ENCODE measurements at places on chromosomes 2 and 18.
A peak's percentile ranks its signal among the peaks of the same experiment; 100 is the strongest.

GRCh38 chr2:79511320-79511951 lies 1.4 kb upstream of the CTNNA2 start:
- DNase-seq: no peak

DNA sequence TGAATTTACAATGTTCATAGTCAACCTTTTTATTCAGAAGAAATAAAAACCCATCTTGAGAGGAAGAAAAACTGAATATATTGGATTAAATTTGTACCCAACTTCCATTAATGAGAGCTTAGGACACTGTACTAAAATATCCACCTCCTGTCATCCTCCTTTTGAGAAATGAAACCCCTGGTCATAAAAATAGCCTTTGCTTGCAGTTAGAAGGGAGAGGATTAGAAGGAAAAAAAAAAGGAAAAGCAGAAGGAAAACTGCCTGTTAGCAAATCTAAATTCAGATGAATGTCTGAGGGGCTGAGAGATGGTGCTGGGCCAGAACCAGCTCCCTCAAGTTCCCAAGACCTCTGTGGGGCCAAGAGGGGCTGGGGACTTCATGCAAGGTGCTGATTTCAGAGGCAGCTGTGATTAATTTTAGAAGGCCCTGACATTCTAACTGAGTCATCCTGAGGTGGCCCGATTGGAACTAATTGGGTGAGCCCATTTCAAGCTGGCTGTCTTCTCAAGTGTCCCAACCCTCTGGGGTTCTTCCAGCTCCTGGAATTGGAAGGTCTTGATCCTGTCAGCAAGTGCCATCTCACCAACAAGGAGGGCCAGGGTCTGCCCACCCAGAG lies 38.4 kb upstream of the BIN1 start:
- DNase-seq: no peak

GRCh38 chr2:207037896-207038295 lies 98.6 kb downstream of the CPO start:
- no peak for DNase-seq

GRCh38 chr2:71640489-71640888 lies 187.1 kb downstream of the DYSF start:
- DNase-seq: no peak

DNA sequence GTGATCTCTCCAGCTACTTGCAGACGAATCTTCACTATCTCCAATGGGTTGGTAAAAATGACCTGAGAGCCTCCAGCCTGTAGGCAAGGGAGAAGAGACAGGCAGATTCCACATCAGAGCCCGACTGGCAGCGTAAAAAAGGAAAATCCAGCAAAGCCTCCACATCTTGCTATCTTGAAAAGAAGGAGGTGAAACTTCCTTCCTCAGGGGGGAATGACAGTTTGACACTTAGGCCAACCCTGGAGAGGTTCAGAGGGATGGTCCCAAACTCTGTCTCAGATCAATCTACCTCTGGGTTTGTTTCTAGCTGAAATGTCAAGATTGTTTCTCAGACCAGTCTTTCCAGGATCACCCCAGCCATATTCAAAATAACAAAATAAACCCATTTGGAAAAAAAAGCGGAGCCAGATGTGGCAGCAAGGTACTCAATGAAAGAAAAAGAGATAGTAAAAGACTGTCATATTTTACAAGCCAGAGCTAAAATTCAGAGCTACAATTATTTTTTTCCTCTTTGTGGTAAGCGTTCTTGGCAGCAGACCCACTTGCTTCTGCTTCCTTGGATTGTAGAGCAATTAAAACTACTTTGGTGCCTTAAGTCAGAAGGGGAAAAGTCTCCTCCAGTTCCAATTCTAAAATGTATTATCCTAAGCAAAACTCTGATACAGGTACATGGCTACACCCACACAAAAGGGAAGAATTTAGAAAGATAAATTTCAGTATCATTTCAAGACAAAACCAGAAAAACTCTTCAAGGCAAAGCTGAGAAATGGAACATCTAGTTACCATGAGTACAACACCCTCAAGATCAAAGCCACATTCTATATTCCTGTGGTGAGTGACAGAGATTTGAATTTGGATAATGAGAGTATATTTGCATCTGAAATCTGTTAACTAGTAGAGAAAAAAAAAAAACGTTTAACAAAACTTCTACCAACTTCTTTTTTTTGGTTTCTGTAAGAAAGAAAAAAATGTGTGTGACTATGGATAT lies 100.1 kb downstream of the SLC25A12 start:
- DNase-seq: no peak

DNA sequence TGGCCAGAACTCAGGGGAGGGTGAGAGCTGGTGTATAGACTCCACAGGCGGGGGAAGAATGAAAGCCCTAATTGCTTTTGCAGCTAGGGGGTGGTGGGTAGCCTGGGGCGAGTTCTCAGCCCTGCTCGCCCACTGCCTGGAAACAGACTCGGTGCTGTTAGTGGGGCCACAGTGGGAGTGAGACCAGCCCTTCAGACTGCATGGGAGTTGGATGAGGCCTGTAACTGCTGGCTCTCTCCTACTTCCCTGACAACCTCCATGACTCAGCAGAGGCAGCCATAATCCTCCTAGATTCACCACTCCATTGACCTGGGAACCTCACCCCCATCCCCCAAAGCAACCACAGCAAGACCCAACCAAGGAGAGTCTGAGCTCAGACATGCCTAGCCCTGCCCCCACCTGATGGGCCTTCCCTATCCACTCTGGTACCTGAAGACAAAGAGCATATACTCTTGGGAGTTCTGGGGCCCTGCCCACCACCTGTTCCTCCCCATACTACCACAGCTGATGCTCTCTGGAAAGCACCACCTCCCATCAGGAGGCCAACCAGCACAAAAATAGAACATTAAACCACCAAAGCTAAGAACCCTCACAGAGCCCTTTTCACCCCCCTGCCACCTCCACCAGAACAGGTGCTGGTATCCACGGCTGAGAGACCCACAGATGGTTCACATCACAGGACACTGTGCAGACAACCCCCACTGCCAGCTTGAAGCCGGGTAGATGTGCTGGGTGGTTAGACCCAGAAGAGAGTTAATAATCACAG lies 226.3 kb downstream of the EIPR1 start:
- no peak for DNase-seq

GRCh38 chr2:238096311-238097011 lies 3.7 kb upstream of the ESPNL start:
- no peak for DNase-seq

- no peak for DNase-seq
Measured at GRCh38 chr2:120597595-120598193, 138.0 kb upstream of the GLI2 start.

DNA sequence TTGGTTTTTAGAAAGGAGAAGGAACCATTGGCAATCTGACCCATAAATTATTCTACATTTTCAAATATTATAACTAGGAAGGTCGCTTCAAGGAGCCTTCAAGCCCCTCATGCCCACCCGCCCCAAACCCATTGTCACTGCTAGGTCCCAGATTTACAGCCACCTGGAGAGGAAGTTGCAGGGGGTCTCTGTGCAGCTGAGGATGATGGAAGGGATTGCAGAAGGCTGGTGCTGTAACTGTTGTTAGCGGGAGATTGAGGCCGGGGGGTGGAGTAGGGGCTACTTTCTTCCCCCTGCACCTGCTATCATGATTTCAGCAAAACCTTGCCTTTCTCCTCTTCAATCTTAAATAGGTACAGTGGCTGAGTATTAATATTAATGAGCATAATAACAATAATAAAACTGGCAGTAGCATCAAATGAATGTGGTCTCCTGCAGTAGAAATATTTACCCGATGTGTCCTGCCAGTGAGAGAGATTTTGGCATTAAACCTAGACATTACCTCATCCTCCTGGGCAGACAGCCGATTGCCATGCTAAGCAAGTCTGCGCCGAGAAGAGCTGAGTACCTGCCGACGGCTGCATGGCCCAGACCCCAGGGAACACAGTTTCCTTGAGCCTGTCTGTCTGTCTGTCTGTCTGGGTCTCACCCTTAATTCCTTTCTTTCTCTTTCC lies 225.4 kb downstream of the FAM210A start:
- DNase-seq: no peak

DNA sequence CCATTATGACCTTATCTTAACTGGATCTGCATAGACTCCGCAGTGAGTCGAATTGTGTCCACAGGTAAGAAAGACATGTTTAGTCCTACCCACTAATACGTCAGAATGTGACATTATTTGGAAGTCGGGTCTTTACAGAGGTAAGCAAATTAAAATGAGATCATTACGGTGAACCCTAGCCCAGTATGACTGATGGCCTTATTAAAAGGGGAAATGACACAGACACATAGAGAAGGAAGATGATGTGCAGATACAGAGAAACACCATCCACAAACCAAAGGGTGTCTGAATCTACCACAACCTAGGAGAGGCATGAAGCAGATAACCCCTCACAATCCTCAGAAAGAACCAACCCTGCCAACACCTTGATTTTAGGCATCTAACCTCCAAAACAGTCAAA lies 135.6 kb downstream of the GALNT1 start:
- no peak for DNase-seq

DNA sequence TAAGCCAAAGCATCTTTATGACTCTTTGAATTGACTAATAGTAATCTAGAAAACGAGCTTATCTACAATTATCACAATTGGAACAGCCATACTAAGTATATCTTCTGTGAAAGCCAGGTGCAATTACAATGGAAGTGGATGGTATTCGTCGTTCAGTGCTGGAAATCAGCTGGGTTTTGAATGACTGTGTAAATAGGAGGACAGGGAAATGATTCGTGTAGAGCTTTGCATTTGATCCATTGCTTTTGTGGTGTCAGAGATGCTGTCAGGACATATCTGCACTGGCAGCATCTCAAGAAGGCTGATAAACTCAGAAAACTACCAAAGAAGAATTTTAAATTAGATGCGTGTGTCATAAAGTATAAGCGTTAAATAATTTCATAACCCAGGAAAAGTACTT lies 187.1 kb downstream of the ZNF407 start:
- no peak for DNase-seq

GRCh38 chr2:233414777-233415570 lies 60.7 kb downstream of the DGKD start:
- peak; percentile 29 for DNase-seq

DNA sequence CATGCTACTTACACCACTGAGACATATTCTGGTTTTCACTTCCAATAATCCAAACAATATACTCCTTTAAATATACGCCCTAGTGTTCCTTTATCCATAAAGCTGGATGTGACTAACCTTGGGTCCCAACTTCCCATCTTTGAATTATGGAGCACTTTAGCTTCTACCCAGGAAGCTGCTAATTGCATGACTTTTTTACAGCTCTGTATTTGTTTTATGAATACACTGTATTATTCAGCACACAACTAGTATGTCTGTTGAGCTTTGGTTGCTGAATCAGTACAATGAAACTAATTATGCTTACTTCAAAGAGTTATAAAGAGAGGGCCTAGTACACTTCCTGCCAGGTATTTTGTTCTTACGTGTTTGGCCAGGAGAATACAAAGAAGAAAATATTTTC lies 118.5 kb downstream of the BAZ2B start:
- no peak for DNase-seq

DNA sequence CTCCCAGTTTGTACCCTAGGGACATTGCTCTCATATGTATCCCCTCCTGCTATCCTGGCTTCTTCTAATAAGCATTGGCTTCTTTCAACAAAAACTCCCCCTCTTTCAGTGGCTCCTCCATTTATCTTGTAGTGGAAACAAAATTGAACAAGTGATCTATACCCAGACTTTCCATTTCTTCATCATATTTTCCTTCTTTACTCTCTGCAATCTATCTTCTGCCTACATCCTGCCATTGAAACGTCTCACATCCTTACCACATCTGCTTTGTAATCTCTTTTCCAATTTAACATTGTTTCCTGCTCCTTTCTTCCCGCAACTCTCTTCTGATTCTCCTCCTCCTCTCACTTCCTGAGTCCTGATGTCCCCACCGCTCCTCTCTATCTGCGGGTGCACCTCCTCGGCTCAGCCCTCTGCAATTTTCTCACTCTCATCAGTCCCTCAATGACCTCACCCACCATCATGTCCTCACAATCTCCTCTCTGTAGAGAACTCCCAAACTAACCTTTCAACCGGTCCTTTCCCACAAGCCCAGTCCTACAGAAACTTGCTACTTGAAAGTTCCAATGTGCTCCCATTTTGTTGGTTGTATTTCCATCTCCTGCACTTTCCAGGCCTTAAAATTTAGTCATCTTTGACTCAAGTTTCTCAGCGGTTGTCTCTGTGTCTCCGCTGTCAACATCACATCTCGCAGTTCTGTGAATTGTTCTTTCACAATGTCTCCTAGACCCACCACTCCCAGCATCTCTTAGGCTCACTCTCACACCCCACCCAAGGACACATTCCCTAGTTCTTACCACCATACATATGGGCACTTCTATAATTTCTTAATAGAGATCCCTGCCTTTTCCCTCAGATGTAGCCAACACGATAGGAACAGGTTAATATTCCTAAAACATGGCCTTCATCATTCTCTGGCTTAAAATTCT lies 24.0 kb downstream of the MAP3K19 start:
- DNase-seq: no peak

DNA sequence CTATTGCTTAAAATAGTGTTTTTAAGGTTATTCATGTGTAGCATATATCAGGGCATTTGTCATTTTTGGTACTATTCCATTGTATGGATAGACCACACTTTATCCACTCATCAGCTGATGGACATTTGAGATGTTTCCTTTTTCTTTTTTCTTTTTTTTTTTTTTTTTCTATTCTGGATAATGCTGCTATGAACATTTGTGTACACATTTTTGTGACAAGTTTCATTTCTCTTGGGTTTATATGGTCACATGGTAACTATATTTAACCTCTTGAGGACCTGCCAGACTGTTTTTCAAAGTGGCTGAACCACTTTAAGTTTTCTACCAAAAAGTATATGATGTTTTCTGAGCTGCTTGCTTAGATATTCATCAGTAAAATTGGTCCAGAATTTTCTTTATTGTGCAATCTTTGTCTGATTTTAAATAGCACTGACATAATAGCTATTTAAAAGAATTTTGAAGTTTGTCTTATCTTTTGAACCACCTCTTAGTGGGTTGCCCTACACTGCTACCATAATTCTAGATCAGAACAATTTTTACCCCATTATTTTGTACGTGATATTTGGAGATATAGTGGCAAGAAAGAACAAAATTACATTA lies 219.4 kb upstream of the SIX3 start:
- DNase-seq: no peak

DNA sequence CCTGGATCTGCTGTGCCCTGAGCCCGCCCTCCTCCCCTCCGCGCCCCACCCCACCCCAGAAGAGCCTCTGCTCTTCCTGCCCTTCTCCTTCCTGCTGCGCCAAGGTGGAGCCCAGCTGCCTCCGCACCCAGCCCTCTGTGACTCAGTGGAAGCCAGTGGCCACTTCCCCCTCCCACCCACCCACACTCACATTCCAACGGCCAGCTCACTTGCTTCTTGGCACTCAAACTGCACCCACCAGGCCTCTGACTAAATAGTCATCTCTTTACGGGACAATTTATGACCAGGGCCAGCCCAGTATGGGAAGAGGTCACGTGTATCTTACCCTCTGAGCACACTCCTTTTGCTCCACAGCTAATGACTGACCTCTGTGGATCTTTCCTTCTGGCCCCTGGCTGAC lies 150.4 kb upstream of the SLC1A4 start:
- no peak for DNase-seq

GRCh38 chr2:158598862-158599517 lies 142.2 kb downstream of the PKP4 start:
- DNase-seq: no peak

- no peak for DNase-seq
Measured at GRCh38 chr2:71856773-71857525, 290.7 kb downstream of the CYP26B1 start.

Data from T-helper 2 cell treated with Interferon-gamma antibody and Interleukin-4, amounts not matched to agents 5 μg/mL and 100 μg/mL, for 36 hours (primary cell).